ENCODE measurements at places on chromosomes 11 and 22.

DNA sequence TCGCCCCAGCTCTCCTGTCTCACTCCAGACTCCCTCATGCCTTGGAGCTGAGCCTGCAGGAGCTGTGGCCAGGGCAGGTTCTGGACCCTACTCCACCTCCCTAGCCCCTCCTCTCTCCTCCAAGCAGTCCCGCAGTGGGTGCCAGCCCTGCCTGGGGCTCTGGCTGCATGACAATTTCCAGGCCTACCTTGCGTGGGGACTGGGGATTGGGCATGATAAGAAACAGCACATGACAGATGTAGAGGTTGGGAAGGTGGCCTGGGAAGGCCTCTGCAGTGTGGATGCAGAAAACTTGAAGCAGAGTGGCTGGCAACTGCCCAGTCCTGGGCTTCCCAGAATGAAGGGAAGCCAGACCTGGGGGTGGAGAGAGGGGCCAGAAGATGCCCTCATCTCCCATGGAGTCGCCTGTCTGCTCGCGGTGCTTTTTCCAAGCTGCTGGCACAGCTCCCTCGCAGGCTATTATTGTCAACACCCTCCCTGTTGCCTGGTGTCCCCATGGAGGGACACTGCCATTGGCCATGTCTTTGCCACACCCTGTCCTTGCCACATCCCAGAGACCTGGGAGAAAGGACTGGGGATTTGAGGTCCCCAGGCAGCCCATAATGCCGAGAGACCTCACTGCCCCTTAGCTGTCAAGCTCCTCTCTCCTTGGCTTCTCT, 48.9 kb upstream of the CDON start:
- DNase-seq: no peak

- DNase-seq: peak; percentile 4
These were observed 6.8 kb downstream of the CRYBB1 start for GRCh38 chr22:26610996-26611395.

- no peak for DNase-seq
These were observed 33.9 kb downstream of the PRDM11 start for GRCh38 chr11:45180179-45180847.

GRCh38 chr11:24965748-24966147, 468.9 kb downstream of the LUZP2 start:
- DNase-seq: peak; percentile 5

GRCh38 chr11:27204529-27204928, 158.5 kb downstream of the CCDC34 start:
- no peak for DNase-seq

DNA sequence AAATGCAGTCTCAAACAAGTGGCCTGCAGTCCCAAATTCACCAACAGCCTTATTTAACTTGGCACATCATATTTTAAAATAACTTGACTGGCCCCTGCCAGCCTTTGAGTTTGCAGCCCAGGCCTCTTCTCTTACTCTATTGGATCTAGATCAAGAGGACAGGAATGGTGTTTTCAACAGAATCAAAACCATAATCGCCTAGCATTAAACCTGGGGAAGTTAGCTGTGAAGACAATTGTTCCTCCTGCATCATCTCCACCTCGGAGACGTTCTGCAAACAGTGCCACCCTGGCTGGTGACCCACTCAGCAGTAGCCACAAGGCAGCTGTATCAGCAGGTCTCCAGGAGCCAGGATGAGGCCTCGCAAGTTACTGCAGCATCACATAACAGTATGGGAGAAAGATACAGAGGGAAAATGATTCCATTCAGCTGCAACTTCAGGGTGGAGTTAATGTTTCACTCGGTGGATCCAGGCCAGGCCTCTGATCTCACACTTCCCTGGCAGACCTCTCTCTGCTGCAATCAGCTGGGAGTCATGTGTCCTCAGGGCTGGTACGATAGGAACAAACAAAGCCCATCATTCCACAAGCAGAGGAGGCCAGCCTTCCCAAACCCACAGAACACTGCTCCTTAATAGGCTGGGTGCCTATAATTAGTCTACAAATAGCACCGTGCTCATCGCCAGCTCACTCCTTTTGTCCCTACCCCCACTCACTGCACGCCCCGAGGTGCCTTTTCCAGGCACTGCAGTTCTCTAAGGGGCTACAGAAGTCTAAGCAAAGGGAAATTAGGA, 18.6 kb upstream of the SCN2B start:
- peak; percentile 17 for DNase-seq

DNA sequence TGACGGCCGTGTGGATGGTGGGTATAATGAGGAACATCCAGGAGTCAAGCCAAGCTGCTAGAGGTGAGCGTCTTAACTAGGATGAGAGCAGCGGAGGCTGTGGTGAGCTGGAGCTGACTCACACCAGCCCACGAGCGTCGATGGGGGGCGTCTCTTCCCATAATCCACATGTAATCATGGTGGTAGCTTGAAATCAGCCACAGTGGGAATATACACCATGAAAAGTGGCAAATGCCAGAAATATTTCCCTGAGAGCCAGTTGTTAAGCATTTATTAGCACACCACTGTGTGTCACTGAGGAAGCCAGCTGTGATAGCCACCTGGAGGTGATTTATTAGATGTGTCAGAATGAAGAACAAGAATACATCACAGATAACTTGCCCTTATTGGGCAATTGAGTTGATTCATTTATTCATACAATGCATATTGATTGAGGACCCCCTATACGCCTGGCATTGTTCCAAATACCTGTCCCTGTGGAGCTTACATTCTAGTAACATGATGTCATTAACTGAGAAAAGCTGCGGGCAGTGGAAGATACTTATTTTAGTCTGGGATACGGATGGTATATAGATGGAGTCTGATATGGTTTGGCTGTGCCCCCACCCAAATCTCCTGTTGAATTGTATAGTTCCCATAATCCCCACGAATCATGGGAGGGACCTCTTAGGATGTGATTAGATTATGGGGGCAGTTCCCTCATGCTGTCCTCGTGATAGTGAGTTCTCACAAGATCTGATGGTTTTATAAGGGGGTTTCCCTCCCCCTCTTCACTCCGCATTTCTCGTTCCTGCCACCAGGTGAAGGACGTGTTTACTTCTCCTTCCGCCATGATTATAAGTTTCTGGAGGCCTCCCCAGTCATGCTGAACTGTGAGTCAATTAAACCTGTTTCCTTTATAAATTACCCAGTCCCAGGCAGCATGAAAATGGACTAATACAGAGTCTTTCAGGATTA, 473.4 kb downstream of the METTL15 start:
- peak; percentile 88 for DNase-seq

DNA sequence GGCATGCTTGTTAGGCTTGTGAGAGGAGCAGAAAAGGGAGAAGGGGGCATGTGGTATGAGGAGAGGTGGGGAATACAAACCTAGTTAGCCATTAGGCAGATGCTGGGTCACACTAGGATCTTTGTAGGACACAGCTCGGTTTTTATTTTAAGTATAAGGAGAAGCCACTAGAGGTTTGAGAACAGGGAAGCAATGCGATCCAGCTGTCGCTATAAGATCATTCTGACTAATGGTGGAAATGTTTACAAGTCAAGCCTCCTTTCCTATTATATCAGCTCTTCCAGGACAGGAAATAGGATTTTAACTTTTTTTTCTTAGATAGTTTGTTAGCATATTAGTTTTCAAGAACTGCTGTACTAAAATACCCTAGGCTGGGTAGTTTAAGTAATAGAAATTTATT, 609.9 kb downstream of the INSC start:
- no peak for DNase-seq

GRCh38 chr11:118895093-118896039, 11.7 kb downstream of the CXCR5 start:
- DNase-seq: no peak

GRCh38 chr22:50730013-50730891, 7.8 kb upstream of the ACR start:
- DNase-seq: no peak

DNA sequence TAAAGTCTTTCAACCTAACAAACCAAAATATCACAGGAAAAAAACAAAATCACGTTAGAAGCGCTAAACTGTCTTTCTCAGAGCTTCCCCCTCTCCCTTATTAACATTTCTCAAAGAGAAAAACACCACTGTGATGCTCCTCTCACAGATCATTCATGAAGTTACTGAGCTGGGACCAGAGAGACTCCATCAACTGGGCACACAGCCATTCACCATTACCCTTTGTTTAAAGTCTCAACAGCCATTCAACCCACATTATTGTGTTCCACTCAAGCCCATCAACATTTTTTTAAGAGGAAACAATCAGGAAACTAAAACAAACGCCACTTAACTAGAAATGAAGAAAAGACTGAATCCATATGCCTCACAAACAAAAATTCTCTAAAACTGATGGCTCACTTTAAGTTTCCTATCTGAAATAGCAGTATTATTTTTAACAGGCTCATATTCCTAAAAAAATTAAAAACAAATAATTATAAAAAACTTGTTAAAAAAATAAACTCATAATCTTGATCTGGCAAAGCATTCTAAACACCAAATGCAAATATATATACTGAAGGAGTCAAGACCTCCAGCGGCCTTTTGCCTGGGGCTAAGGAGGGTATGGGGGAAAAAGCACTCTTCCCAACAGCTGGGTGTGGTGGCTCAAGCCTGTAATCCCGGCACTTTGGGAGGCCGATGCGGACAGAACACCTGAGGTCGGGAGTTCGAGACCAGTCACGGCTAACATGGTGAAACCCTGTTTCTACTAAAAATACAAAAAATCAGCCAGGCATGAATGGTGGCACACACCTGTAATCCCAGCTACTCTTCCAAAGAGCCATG, 14.0 kb downstream of the CELF1 start:
- no peak for DNase-seq

GRCh38 chr22:44207173-44207980, 26.7 kb downstream of the PARVG start:
- DNase-seq: no peak

DNA sequence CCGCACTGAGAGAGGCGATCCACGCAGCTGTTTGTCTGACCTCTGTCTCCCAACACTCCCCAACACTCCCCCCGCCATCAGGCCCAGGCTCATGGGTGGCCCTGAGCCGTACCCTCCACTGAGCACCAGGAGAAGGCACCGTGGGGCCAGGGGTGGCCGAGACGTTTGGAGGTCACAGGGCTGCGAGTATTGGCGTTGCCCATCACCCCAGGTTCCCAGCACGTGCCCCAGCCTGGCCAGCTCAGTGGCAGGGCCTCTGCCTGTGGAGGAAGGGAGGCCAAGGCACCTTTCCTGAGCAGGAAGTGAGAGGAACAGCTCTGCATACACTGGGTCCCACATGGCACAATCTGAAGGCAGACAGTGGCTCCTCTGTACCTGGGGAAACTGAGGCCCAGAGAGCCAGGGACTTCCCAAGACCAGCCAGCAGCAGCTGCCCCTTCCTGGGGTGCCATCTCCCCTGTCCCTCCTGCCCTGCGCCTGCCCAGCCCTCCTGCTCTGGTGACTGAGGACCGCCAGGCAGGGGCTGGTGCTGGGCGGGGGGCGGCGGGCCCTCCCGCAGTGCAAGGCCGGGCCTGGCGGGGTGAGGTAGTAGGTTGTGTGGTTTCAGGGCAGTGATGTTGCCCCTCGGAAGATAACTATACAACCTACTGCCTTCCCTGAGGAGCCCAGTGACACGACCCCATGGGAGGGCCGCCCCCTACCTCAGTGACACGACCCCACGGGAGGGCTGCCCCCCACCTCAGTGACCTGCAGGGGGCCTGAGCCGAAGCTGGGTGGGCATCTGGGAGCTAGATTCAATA, 37.0 kb upstream of the PPARA start:
- DNase-seq: no peak

- peak; percentile 31 for DNase-seq
These were observed 758 bp downstream of the MCAM start for GRCh38 chr11:119316016-119316728.

- DNase-seq: peak; percentile 28
These were observed 802.3 kb downstream of the CNTN5 start for GRCh38 chr11:99822846-99823565.

- DNase-seq: peak; percentile 73
These were observed 6.9 kb downstream of the KMT5B start for GRCh38 chr11:68206211-68206610.

DNA sequence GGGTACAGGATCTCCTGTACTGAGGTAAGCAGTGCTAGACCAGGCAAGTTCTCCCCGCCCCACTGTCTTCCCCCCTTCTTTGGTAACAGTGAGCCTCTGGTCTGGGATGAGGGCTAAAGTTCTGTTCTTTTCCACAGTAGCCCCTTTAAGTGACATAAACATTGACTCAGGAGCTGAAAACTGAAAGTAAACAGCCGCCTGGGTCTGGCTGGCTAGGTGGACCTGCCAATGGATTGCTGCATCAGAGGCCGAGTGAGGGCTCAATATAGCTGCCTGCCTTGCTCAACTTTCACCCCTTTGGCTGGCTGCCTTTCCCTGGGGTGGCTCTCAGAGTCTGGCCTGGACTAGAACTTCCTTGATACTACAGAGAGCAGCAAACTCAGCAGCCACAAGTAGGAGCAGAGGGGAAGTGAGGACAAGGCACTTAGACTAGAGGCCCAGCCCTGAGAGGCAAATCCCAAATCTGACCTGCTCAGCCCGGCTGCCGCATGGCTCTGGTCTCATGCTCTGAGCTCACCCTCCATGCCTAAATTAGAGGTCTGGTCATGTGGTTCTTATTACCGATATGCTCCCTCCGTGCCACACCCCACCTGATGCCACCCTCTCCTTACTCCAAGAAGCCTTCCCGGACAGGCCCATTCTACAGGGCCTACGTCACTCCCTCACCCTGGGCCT, 9.6 kb upstream of the UCP3 start:
- peak; percentile 71 for DNase-seq

DNA sequence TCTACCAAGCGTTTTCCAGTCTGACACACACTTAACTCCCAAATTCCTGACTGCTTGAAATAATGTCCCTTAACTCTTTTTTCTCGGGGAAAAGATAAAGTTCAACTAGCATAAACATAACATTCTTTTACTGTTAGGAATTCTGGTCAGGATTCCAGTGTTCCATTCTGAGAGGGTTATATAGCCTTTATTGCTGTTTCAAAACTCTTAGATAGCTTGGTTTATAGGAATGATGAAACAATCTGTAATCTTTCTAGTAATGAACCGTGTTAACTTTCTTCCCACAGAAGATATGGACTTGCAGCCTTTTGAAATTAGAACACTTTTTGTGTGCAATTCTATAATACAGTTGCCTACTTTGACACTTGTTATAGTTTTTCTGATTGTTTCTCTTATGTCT, 8.6 kb downstream of the REXO2 start:
- DNase-seq: peak; percentile 58

- DNase-seq: peak; percentile 20
These were observed 85.3 kb upstream of the GAL start for GRCh38 chr11:68598816-68599653.

GRCh38 chr11:22477312-22477711, 139.1 kb downstream of the SLC17A6 start:
- no peak for DNase-seq

GRCh38 chr11:48008951-48009270, 28.6 kb downstream of the PTPRJ start:
- no peak for DNase-seq

- DNase-seq: no peak
These were observed 22.3 kb downstream of the LRRC74B start for GRCh38 chr22:21067901-21068680.
